ENCODE measurements at places on chromosomes 11 and 22.

DNA sequence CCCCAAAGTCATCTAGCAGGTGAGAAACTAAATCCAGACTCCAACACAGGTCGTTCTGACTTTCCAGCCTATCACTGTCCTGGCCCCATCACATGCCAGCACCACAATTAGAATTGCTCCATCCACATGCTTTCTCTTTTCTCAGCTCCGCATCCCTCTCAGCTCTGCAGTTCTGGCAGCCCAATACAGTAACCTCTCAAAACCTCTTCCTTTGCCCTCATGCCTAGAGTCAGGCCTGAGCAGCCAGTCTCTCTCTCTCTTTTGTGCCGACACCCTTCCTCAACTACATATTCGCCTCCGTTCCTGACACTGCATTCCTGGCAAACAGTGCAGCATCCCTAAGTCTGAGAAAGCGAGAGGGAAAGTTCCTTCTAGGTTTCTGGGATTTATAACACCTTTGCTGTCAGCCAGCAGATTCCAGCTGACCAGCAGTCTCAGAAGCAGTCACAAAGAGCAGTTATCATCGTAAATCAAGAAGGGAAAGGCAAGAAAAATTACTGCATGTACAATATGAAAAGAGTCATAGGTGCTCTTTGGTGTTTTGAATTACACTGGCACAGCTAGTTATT lies 258.0 kb downstream of the FAT3 start:
- DNase-seq: no peak

GRCh38 chr11:12120031-12121008 lies 9.9 kb downstream of the MICAL2 start:
- DNase-seq: no peak

DNA sequence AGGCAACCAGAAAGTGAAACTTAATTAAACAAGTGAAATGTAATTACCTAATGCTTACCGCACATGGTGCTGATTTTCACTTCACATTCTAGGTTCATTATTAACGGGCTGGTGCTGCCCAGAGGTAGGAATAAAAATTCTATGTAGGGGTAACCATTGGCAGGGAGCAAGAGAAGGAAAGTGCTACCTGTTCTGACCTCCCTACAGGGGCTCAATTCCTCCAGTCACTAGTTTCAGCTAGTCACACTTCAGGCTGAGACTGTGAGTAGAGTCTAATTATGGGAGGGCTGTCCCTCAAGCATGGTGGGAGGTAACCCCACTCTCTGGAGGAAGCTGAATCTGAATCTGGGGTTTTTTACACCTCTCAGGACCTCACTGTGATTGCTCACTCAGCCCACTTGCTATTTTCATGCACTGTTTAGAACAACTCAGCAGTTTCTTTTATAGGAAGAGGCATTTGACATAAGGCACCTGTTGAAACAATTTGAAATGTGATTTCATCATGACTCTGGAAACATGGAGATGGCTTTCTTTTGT lies 75.4 kb downstream of the MAML2 start:
- peak; percentile 31 for DNase-seq

- DNase-seq: no peak
Observed at GRCh38 chr11:44831605-44832394, 105.0 kb downstream of the TSPAN18 start.

- DNase-seq: no peak
Observed at GRCh38 chr22:47551431-47551775, 789.0 kb downstream of the TBC1D22A start.

GRCh38 chr11:78832226-78832947 lies 257.7 kb upstream of the NARS2 start:
- DNase-seq: no peak

GRCh38 chr11:82577246-82577645 lies 156.4 kb downstream of the FAM181B start:
- no peak for DNase-seq

DNA sequence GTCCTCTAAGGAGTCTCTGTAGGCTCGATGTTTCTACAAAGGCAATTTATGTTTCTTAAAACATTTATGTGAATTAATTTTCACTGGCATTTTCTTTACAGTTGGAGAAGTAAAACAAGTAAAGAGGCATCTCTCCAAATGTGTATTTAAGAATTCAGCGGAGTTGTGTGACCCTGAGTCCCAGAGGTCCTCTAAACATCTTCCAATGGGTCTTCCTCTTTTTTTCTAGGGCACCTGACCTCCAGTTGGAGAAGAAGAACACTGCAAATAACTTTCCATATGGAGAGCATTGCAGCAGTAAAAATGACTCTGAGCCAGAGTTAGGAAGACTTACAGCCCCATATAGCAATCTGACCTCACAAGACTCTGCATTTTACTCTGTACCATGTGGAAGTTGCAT lies 480.5 kb upstream of the RAG2 start:
- no peak for DNase-seq
